ENCODE measurements at places on chromosomes 16 and 17. TPM values are rescaled to one million over a fixed set of nuclear protein-coding genes. Genes with fewer than 3 reads are reported as not detected.

Gene KRTAP1-5
- not detected for total RNA-seq

Gene ADGRG1
- 343 TPM for total RNA-seq

DNA sequence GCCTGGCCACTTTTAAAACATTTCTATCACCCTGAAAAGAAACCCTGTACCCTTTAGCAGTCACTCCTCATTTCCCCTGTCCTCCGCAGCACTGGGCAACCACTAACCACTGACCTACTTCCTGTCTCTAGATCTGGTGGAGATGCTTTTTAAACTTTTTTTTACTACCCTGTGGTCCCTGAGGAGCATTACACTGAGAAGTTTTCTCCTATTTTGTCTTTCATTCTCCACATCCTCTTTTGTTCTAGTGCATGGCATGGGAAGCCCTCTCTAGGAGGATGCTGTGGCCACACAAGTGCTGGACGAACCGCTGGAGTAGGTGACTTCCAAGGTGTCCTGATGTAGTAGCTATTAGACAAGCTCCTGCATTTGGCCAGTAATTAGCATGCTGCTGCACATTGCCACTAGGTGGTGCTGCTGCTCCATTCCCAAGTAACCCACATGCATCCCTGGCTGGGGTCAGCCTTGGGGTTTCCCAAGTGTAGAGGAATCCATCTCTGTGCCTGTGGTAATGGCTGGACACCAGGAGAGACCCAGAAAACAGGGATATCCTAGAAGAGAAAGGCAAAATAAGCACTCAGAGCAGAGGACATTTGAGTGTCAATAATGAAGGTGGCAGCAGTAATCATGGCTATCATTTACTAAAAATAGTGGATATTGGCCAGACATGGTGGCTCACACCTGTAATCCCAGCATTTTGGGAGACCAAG, 143.8 kb upstream of the CRHR1 start:
- no peak overlapping the region for H3K4me3 ChIP-seq
- H3K27me3 ChIP-seq, result no peaks in the 10 kb centered on the region
- H3K4me1 ChIP-seq, result no peaks in the 10 kb centered on the region
- peaks cover 26% of the 10 kb centered on the region for H3K36me3 ChIP-seq

- H3K36me3 ChIP-seq, result no peaks in the 10 kb centered on the region
- no peaks in the 10 kb centered on the region for H3K27me3 ChIP-seq
- peaks cover 32% of the 10 kb centered on the region for H3K4me1 ChIP-seq
- H3K4me3 ChIP-seq, result no peak overlapping the region
- H3K27ac ChIP-seq, result no peak overlapping the region
- DNase-seq, result no peak
These were observed 2.2 kb downstream of the LDHD start for GRCh38 chr16:75114179-75114945.
